ENCODE measurements at places on chromosomes 4 and X. TPM values are rescaled to one million over a fixed set of nuclear protein-coding genes. Genes with fewer than 3 reads are reported as not detected.

NXF2B gene
- total RNA-seq, result 1.0 TPM

DCAF12L2 gene
- total RNA-seq, result not detected

ANXA3 gene
- total RNA-seq, result 148 TPM

MAGEB2 gene
- total RNA-seq, result not detected

KLHL34 gene
- total RNA-seq, result not detected

IL13RA2 gene
- total RNA-seq, result 0.35 TPM

TMLHE gene
- total RNA-seq, result 15.3 TPM

TEX13D gene
- not detected for total RNA-seq

TMPRSS11D gene
- not detected for total RNA-seq

ENPEP gene
- 8.2 TPM for total RNA-seq

ZNF711 gene
- 1.2 TPM for total RNA-seq

HS3ST1 gene
- total RNA-seq, result 3.8 TPM

RNF128 gene
- 15.4 TPM for total RNA-seq

PNMA3 gene
- 0.41 TPM for total RNA-seq

DNA sequence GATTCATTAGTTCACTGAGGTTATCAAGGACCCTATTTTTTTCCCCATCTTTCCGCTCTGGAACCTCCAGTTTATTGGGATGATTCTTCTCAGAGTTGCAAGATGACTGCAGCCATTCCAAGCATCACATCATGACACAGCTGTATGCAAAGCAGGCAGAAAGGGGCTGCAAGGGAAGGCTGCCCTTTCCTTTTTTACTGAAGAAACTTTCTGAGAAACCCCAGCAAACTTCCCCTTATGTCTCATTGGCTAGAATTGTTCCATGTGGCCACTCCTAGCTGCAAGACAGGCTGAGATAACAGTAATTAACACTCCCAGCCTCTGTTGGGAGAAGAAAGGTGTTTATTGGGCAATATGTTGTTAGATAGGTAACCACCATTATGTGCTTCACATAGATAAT, 102.6 kb downstream of the SATL1 start:
- no peak overlapping the region for H3K27ac ChIP-seq
- H3K36me3 ChIP-seq, result no peaks in the 10 kb centered on the region
- DNase-seq, result no peak
- no peaks in the 10 kb centered on the region for H3K4me1 ChIP-seq
- no peaks in the 10 kb centered on the region for H3K27me3 ChIP-seq

GRCh38 chrX:40081679-40082068, 16.1 kb downstream of the BCOR start:
- H3K27me3 ChIP-seq, result no peaks in the 10 kb centered on the region
- DNase-seq, result no peak
- H3K4me1 ChIP-seq, result peaks cover 39% of the 10 kb centered on the region
- H3K27ac ChIP-seq, result no peak overlapping the region
- no peak overlapping the region for H3K4me3 ChIP-seq

DNA sequence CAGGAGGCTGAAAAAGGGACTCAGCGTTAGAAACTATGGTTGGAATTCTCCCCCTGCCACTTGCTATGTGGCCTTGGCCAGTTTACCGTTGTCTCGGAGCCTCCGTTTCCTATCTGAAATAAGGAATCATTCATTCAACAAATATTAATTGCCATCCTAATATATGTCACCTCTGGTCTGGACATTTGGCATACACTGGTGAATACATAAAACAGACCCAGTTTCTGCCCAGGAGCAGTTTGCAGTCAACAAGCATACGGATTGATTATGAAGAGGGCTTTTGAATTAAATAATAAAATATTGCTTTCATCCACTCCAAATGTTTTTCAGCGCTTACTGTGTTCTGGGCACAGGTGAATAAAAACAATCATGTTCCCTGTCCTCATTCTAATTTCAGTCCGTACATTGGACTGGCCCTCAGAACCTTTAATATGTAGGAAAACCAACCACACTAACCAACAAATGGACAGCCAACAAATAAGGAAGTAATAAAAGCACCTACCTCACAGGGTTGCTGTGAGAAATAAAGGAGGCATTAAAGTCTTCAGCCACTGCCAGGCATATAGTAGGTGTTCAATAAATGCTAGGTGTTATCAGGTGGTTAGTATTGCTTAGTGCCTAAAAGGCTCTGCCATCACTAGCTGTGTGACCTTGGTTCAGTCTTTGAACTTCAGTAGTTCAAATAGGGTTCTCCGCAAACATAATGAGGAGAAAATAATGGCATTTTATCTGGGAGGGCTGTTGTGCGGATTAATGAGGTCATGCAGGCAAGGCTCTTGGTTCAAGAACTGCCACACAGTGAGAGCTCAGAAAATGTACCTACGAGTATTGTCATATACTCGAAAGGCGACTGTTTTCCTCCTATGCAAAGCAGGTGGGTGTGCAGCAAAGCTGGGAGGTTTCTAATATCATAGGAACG, 7.3 kb upstream of the GSX2 start:
- H3K4me1 ChIP-seq, result peaks cover 20% of the 10 kb centered on the region
- H3K27me3 ChIP-seq, result peaks cover 73% of the 10 kb centered on the region
- peak overlapping the region; percentile 54 for H3K4me3 ChIP-seq
- H3K36me3 ChIP-seq, result no peaks in the 10 kb centered on the region

GRCh38 chr4:174069848-174070330, 213.6 kb downstream of the FBXO8 start:
- H3K36me3 ChIP-seq, result no peaks in the 10 kb centered on the region
- H3K27ac ChIP-seq, result no peak overlapping the region
- DNase-seq, result no peak
- no peaks in the 10 kb centered on the region for H3K27me3 ChIP-seq
- H3K4me3 ChIP-seq, result no peak overlapping the region

- no peaks in the 10 kb centered on the region for H3K36me3 ChIP-seq
- H3K4me1 ChIP-seq, result no peaks in the 10 kb centered on the region
- no peak for DNase-seq
- peaks cover 4% of the 10 kb centered on the region for H3K27me3 ChIP-seq
- H3K27ac ChIP-seq, result no peak overlapping the region
Measured at GRCh38 chr4:6493658-6494304, 21.4 kb upstream of the PPP2R2C start.

GRCh38 chrX:102669526-102669925, 18.2 kb downstream of the GPRASP1 start:
- no peak overlapping the region for H3K4me3 ChIP-seq
- H3K4me1 ChIP-seq, result no peaks in the 10 kb centered on the region
- H3K27ac ChIP-seq, result no peak overlapping the region

DNA sequence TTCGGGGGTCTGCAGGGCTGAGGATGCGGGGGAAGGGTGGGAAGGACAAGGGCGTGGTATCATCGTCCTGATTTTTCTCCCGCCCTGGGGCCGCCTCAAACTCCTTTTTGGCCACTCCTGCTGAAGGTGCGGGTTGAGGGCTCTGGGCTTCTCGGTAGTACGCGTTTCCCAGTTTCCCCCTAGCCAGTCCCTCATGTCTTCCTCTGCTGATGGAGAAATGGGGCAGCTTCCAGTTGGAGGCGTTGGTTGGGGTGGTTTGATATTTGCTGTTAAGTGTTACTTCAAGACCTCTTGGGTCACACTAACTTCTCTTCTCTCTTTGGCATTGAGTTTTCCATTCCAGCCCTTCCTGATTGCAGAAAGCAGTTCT, 482 bp downstream of the GSTCD start:
- peaks cover 21% of the 10 kb centered on the region for H3K4me1 ChIP-seq
- H3K27me3 ChIP-seq, result no peaks in the 10 kb centered on the region
- H3K27ac ChIP-seq, result peak overlapping the region; percentile 90
- H3K36me3 ChIP-seq, result no peaks in the 10 kb centered on the region

DNA sequence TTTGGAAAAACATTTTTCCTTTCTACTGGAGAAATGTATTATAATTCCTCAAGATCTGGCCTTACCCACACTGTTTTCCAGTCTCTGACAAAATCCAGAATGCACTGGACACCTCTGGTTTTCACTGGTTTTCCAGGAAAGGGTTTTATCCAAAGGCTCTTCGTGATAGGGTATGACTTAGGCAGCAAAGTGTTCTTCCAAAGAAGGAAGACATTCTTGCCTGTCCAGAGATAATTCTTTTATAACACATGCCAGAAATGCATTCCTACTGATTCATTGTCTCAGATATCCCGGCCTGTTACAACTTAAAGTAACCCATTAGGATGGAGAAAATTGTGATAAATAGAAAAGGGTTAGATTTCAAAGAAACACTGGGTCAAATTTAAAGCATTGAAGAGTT, 2343.1 kb downstream of the PCDH7 start:
- H3K4me1 ChIP-seq, result peaks cover 4% of the 10 kb centered on the region
- no peaks in the 10 kb centered on the region for H3K27me3 ChIP-seq
- H3K4me3 ChIP-seq, result no peak overlapping the region

GRCh38 chr4:113738251-113738650, 23.3 kb downstream of the CAMK2D start:
- H3K4me3 ChIP-seq, result no peak overlapping the region
- H3K27ac ChIP-seq, result no peak overlapping the region
- H3K4me1 ChIP-seq, result peaks cover 10% of the 10 kb centered on the region
- DNase-seq, result no peak
- no peaks in the 10 kb centered on the region for H3K27me3 ChIP-seq

GRCh38 chrX:3263681-3264126, 82.7 kb downstream of the MXRA5 start:
- DNase-seq, result no peak
- H3K4me3 ChIP-seq, result no peak overlapping the region
- no peaks in the 10 kb centered on the region for H3K27me3 ChIP-seq
- H3K27ac ChIP-seq, result no peak overlapping the region

- DNase-seq, result peak; percentile 69
- no peaks in the 10 kb centered on the region for H3K27me3 ChIP-seq
- peaks cover 85% of the 10 kb centered on the region for H3K36me3 ChIP-seq
- no peak overlapping the region for H3K27ac ChIP-seq
- no peak overlapping the region for H3K4me3 ChIP-seq
Measured at GRCh38 chr4:1958276-1959103, 50.3 kb downstream of the NELFA start.

GRCh38 chrX:132173647-132174046, 45.6 kb downstream of the RAP2C start:
- H3K27ac ChIP-seq, result no peak overlapping the region
- no peaks in the 10 kb centered on the region for H3K4me1 ChIP-seq
- H3K4me3 ChIP-seq, result no peak overlapping the region
- no peaks in the 10 kb centered on the region for H3K36me3 ChIP-seq

- no peaks in the 10 kb centered on the region for H3K4me1 ChIP-seq
- H3K4me3 ChIP-seq, result no peak overlapping the region
- no peak overlapping the region for H3K27ac ChIP-seq
- H3K36me3 ChIP-seq, result no peaks in the 10 kb centered on the region
Measured at GRCh38 chr4:40180356-40180755, 16.5 kb upstream of the RHOH start.

GRCh38 chrX:150854856-150855255, 43.6 kb downstream of the CD99L2 start:
- no peak overlapping the region for H3K4me3 ChIP-seq
- DNase-seq, result no peak
- H3K4me1 ChIP-seq, result no peaks in the 10 kb centered on the region
- no peaks in the 10 kb centered on the region for H3K36me3 ChIP-seq

GRCh38 chrX:107827030-107827831, 1.6 kb downstream of the MID2 start:
- no peak for DNase-seq
- peak overlapping the region; percentile 59 for H3K4me3 ChIP-seq
- no peaks in the 10 kb centered on the region for H3K36me3 ChIP-seq
- H3K27ac ChIP-seq, result peak overlapping the region; percentile 89

- no peaks in the 10 kb centered on the region for H3K27me3 ChIP-seq
- no peak overlapping the region for H3K27ac ChIP-seq
- no peaks in the 10 kb centered on the region for H3K4me1 ChIP-seq
- H3K36me3 ChIP-seq, result no peaks in the 10 kb centered on the region
Measured at GRCh38 chrX:31199056-31199839, 127.4 kb upstream of the FTHL17 start.

DNA sequence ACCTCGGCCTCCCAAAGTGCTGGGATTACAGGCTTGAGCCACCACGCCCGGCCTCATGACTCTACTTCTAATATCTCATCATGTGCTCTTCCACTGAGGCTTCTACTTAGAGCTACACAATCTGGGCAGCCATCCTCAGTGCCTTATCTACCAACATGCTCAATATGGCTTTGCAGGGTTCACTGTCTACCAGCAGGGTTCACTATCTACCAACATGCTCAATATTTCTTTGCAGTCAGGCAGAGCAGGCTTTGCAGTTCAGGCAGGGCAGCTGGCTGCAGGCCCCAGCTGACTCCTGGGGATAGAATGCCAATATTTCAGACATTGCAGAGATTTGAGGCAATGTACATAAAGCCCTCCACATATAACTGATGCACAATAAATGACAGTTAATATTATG, 47.5 kb downstream of the PKD2 start:
- DNase-seq, result no peak
- H3K27ac ChIP-seq, result no peak overlapping the region

GRCh38 chrX:17361620-17362019, 13.4 kb upstream of the NHS start:
- H3K27ac ChIP-seq, result no peak overlapping the region
- no peak for DNase-seq
- H3K27me3 ChIP-seq, result no peaks in the 10 kb centered on the region

GRCh38 chr4:114037988-114038387, 58.5 kb upstream of the ARSJ start:
- H3K27ac ChIP-seq, result no peak overlapping the region
- DNase-seq, result no peak
- H3K4me1 ChIP-seq, result no peaks in the 10 kb centered on the region

GRCh38 chr4:185713731-185714130, 98.3 kb downstream of the SORBS2 start:
- H3K36me3 ChIP-seq, result no peaks in the 10 kb centered on the region
- no peak overlapping the region for H3K27ac ChIP-seq
- no peaks in the 10 kb centered on the region for H3K27me3 ChIP-seq
- H3K4me3 ChIP-seq, result no peak overlapping the region
- no peak for DNase-seq

DNA sequence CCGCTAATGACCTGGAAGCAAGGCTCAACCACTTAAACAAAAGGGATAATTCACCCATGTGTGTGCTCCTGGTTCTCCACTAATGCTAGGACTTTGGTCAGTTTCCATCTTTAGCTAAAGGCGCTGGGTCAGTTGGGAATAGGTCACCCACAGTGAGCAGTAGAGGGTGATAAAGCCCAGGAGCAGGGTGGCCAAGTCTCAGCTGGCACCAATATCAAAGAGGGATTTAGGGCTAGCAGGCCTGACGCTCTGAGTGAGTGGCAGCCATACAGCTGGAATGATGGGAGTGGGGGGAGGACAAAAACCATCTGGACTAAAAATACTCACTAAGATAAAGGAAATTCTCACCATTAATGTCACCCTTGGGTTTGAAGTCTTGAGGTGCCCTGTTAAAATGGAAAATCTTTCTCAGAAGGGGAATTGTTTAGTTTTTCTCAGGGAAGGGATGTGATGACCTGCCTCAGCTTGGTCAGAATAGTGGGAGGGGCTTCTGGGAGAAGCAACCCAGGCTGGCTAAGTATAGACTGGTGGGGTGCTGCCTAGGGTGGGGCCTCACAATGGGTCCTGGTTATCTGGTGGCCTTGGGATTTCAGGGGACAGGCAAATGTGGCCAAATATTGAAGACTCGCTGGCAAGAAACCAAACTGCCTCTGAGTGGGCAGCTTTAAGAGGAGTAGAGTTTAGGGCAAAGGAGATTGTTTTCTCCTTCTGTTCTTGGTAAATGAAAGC, 47.1 kb downstream of the TSC22D3 start:
- H3K4me1 ChIP-seq, result peaks cover 54% of the 10 kb centered on the region
- H3K27ac ChIP-seq, result peak overlapping the region; percentile 24
- no peak overlapping the region for H3K4me3 ChIP-seq
- H3K27me3 ChIP-seq, result no peaks in the 10 kb centered on the region

GRCh38 chrX:121161501-121161933, 114.1 kb downstream of the GLUD2 start:
- H3K4me3 ChIP-seq, result no peak overlapping the region
- DNase-seq, result no peak
- H3K4me1 ChIP-seq, result no peaks in the 10 kb centered on the region
- H3K27me3 ChIP-seq, result no peaks in the 10 kb centered on the region
